ENCODE measurements at places on chromosomes 7 and 10.

- no peak for DNase-seq
Observed at GRCh38 chr7:40288827-40289226, 154.0 kb downstream of the SUGCT start.

- DNase-seq: no peak
Observed at GRCh38 chr7:41007351-41007751, 695.5 kb downstream of the INHBA start.

DNA sequence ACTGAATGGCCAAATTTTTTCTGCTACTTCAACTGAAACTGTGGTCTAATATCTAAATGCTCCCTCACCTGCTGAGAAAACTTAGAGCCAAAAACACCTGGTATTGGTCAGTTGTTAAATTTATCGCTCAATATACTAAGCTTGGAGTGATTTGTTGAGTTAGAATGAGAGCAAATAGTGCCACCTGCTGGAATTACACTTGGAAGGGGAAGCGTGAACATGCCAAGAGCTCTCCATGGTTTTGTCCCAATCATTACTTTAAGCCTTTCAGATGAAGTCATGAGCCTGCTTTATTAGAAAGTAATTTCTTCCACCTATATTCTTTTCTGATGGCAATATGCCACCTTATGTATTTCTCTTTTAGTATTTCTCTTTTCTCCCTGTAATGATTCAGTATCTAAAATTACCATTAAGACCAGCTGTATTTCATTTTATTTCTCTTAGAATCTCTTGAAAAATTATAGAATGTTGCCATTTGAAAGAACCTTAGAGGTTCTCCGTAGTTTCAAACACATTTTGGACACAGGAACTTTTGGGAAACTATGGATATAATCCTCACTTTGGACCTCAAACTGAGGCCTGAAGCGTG is 447.8 kb upstream of the C7orf33 start:
- DNase-seq: no peak

DNA sequence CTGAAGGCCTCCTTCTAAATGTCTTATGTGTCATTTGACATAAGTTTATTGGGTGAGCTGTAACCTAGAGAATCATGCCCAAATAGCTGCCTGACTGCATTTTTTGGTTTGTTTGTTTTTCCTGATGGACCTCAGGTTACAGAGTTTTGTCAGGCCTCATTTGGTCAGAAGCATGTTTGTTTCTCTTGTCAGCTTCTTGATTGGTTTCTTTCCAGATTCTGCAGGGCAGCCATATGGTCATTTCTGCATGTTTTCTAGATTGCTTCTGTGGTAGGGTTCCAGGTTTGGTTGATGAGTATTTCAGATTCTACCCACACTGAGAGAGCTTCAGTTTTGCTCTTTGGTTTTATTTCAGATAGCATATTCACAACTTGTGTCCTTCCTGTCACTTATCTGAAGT is 28.0 kb downstream of the GLCCI1 start:
- no peak for DNase-seq

- DNase-seq: no peak
Observed at GRCh38 chr7:20064974-20065862, 152.0 kb downstream of the MACC1 start.

Data from D721Med (cell line).